ENCODE measurements at places on chromosomes 12 and 14.

DNA sequence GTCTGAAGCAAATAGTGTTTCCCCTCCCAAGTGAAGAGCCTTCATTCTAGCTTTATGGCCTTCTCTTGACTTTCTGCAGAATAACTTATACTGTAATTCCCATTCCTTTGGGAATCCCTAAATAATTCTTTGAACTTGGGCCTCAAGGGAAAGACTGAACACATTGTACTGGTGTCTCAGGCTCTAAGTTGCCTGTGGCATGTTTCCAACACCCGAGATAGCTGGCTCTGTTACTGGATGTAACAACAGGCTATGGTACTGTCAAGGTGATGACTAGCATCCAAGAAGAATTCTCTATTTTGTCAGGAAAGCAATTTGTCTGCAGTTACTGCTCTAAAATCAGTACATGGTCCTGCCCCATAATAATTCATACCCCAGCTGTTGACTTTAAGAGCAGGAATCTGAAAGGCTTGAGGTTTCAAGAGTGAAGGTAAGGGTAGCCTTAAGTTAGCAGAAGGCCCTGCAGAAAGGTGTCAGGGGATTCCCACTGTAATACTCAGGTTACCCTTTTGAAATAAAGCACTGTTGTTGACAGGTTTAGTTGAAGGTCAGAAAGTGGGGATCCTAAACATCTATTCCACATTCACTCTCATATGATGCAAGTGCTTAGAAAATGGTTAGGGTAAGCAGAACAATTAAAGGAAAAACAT, 5.2 kb downstream of the GPX2 start:
- DNase-seq, result no peak

- no peak for DNase-seq
Observed at GRCh38 chr12:1650978-1651361, 21.9 kb downstream of the WNT5B start.

DNA sequence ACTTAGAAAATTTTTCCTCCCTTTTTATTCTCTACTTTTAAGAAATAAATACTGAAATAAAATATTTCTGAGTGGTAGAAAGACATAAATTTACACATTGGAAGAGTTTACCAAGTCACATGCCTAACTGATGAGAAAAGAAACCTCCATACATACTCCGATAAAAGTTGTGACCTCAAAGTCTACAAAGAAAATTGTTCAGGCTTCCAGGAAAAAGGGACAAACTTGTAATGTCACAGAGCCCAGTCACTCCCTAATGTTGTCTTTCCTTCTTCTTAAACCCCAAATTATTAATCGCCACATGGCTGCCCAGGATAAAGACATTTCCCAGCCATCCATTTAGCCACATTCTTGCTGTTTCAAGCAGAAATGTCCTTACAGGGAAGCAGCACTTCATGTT, 455.3 kb downstream of the MDGA2 start:
- DNase-seq, result no peak

- DNase-seq, result no peak
Observed at GRCh38 chr14:80809663-80810062, 131.9 kb downstream of the CEP128 start.

GRCh38 chr12:101571105-101571504, 23.7 kb upstream of the MYBPC1 start:
- DNase-seq, result no peak

- no peak for DNase-seq
Observed at GRCh38 chr14:88835661-88836060, 11.2 kb downstream of the TTC8 start.

- DNase-seq, result no peak
Observed at GRCh38 chr14:81605660-81606059, 72.0 kb upstream of the SEL1L start.

GRCh38 chr12:74537126-74537706, 419 bp upstream of the ATXN7L3B start:
- DNase-seq, result peak; percentile 70

GRCh38 chr12:124336184-124336437, 41.2 kb downstream of the RFLNA start:
- no peak for DNase-seq

GRCh38 chr12:21571046-21571445, 33.6 kb downstream of the GYS2 start:
- DNase-seq, result no peak

GRCh38 chr12:60257063-60257462, 661.2 kb downstream of the SLC16A7 start:
- DNase-seq, result no peak

- DNase-seq, result no peak
Observed at GRCh38 chr12:46489951-46490388, 117.4 kb upstream of the SLC38A2 start.

DNA sequence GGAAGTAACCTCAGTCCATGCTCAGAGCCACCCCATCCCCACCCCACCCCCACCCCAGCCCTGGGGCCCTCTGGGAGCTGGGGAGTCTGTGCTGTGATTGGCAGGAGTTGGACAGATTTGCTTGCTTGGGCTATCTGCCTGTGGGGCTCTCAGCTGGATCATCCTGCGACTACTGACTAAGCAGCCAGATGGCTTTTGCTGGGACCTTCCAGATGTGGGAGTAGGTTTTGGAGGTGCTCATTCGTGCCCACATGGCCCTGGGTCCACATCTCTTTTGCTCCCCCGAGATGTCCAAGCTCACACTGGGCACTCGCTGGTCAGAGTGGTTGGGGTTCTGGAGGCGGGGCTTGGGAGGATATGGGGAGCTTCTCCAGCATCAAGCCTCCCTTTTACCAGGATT, 138.9 kb downstream of the TSPAN9 start:
- DNase-seq, result no peak

- DNase-seq, result no peak
Observed at GRCh38 chr12:106600503-106600902, 17.7 kb downstream of the RFX4 start.

DNA sequence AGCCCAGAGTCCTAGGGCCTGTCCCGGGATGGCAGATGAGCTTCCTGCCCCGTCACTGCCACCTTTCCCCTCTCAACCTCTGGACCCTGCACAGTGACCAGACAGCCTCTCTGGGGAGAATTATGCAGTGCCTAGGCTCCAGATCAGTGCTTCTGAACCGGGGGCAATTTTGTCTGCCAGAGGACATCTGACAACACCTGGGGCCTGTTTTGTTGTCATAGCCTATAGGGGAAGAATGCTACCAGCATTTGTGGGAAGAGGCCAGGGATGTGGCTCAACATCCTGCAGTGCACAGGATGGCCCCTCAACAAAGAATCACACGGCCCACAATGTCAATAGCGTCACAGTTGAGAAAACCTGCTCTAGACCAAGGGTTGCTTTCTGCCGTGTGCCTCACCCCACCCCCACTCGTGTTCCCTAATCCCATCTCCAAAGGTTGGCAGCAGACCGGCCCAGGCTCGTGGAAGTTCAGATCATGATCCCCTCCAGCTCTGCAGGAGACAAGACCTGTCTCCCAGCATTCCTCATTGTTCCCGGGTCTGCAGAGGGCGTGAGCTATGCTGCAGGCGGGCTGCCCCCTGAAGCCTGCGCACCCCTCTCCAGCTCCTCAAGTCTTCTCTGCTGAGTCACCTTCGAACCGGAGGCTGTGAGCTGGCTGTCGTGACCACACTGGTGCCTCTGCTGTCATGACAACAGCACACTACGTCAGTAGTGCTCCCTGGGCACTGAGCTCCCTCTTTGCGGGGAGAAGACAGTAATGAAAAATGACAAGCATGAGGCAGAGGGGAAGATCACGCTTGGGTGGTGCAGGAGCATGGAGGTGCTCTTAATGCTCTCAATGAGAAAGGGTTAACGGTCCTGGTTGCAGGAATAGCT, 2.0 kb upstream of the GAPDH start:
- DNase-seq, result peak; percentile 94

DNA sequence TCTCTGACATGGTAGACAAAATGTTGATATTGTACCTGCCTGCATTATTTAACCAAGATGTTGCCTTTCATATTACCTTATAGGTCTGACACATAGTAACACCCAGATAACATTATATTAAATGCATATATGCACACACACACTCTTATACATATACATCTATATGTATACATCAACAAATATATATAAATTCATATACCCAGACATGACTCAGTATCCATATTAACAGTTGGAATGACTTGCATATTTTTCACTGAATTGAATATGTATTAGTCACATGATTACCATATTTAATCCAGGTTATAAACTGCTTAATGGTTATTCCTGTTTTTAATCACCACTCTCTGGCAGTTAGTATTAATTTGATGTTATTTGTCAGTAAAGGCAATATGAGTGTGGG, 85.2 kb downstream of the PAX9 start:
- DNase-seq, result no peak

DNA sequence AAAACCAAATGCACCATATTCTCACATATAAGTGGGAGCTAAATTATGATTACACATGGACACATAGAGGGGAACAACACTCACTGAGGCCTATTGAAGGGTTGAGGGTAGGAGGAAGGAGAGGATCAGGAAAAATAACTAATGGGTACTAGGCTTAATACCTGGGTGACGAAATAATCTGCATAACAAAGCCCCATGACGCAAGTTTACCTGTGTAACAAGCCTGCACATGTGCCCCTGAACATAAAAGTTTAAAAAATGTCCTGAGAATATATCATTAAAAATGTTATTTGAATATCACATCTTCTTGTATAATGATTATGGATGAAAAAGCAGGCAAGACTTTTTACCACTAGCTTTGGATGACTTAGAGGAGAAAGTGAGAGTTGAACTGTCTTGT, 138.0 kb upstream of the NOVA1 start:
- no peak for DNase-seq

DNA sequence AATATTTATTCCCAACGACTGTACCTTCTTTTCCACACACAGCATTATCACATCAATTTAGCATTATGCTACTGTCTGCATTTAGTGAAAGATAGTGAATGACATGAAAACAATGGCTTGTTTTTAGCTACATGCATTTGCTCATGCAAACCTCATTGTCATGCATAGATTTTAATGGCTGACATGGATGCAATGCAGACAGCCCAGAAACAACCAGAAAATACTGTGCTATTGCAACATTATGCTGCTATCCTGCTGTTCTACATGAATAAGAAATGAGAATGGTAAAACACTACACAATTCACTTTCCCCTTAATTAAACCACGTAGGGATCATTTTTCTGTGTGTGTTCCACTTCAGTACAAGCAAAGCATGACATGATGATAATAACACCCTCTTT, 90.8 kb downstream of the LIN7A start:
- no peak for DNase-seq

GRCh38 chr12:116236976-116237375, 40.5 kb downstream of the MED13L start:
- DNase-seq, result no peak

DNA sequence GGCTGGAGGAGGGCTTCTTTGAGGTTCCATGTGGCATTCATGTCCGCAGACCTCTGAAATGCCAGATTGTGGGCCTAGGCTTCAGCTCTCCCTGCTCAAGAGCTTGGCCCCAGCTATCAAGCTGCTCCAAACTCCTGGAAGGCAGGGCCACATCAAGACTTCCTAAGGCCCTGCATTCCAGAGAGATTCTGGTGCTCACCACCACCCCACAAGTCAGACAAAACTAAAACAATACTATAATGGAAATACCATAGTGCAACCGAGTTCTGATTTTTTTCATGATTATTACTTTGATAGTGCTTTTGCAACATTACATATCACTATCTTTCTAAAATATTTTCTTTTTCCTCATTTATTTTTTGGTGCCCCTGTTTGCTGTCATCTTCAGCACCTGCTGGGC, 86.3 kb downstream of the CALM1 start:
- no peak for DNase-seq

GRCh38 chr14:63492391-63492790, 50.8 kb downstream of the PPP2R5E start:
- no peak for DNase-seq

GRCh38 chr14:51331486-51332367, 91.7 kb downstream of the TMX1 start:
- no peak for DNase-seq

DNA sequence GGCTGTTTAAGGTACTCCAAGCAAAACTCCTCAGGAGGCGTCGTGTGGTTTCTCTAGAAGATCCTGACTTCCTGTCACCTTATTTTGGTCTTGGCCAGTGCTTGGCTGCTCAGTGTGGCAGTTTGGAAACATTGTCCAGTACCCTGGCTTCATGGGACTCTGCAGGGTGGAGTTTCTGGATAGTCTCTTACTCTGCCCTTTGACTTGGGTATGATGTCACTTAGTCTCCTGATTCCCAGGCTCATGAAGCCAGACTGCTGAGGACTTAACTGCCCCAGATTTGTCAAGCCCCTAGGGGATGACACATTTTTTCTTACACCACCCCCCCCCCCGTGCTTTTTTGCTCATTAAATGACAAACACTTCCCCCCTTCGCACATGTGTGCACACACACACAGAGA, 82.7 kb downstream of the ADCK1 start:
- no peak for DNase-seq

GRCh38 chr12:32895688-32896431, 717 bp downstream of the PKP2 start:
- DNase-seq, result no peak

DNA sequence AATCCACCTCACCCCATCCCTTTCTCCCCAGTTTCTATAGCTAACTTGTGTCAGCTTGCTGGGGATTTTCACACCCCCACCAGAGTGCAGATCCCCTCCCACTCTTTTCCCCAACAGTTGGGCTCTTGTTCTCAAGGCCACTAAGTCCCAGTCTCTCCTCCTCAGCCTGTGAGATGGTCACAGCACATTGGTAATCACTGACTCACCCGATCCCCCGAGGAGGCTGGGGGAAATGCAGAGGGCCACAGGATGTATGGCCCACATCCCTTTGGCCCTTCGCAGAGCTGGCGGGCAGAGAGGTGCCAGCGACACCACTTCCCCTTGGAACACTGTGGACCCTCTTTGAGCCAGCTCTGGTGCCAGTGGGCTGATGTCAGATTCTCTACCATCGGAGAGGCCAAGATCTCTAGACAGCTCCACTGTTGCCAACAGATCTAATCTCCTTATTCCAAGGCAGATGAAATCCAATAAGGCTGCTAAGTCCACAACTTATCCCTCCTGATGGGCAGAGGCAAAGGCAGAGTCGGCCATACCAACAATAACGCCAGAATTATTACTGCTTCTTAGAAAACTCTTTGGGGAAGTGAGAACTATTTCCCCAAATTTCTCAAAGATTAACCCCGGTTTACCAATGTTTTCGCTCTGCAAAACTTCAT, 1.6 kb downstream of the FMNL3 start:
- no peak for DNase-seq

Data from T-helper 1 cell (primary cell).